ENCODE measurements at places on chromosomes 4 and X. TPM values are rescaled to one million over a fixed set of nuclear protein-coding genes. Genes with fewer than 3 reads are reported as not detected.

GRCh38 chrX:6053141-6053540 lies 175.5 kb downstream of the NLGN4X start:
- H3K4me1 ChIP-seq: no peaks in the 10 kb centered on the region
- H3K36me3 ChIP-seq: no peaks in the 10 kb centered on the region
- H3K27ac ChIP-seq: no peak overlapping the region
- no peaks in the 10 kb centered on the region for H3K27me3 ChIP-seq
- DNase-seq: no peak

DNA sequence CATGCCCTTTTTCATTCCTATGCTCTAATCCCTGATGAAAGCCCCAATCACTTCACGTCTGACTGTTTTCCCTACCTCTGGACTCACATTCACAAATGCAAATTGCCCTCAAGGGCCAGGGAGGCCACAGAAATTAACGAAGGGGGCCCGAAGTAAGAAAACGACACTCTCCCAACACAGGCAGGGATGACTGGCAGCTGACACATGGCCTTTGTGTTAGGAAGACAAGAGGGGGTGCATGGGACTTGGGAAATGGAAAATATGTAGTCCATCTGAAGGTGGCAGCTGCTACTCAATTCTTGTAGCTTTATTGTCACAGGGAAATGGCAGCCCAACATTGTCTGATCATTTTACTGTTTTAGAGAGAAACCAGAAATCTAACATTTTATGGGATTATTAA lies 12.3 kb upstream of the SPARCL1 start:
- no peaks in the 10 kb centered on the region for H3K36me3 ChIP-seq
- DNase-seq: no peak
- peak overlapping the region; percentile 88 for H3K27ac ChIP-seq
- no peak overlapping the region for H3K4me3 ChIP-seq
- H3K4me1 ChIP-seq: peaks cover 38% of the 10 kb centered on the region

Gene HMX1
- 0.28 TPM for total RNA-seq

GRCh38 chrX:68196939-68197791 lies 236.1 kb downstream of the OPHN1 start:
- no peak overlapping the region for H3K27ac ChIP-seq
- DNase-seq: no peak
- no peak overlapping the region for H3K4me3 ChIP-seq

- no peak for DNase-seq
- H3K4me3 ChIP-seq: no peak overlapping the region
- H3K27ac ChIP-seq: no peak overlapping the region
- H3K27me3 ChIP-seq: no peaks in the 10 kb centered on the region
These were observed 93.7 kb downstream of the RTL5 start for GRCh38 chrX:72038016-72038415.

DNA sequence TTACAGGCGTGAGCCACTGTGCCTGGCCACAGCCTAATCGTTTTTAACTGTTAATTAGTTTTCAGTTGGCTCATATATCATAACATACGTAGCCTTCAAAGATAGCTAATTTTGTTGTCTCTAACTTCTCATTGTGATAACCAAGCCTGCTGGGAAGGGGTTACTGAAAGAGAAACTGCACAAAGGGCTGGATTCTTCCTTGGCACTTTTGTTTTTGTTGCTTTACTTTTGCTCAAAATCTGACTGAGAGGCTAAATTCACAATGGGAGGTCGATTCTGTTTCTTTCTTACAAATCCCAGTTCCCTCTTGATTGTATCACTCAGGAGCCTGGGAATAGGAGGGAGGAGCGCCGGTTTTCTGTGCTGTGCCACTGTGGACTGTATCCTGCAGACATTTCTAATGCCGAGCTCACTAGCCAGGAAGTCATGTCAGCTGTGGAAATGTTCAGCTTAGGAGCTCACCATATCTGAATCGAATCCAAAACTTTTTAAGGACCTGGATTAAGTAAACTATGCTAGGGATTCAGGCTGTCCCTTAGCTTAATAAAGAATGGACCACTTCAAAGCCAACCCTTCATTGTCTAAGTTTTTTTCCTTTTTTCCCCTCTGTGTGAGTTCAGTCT lies 120.5 kb upstream of the FAT1 start:
- H3K36me3 ChIP-seq: no peaks in the 10 kb centered on the region
- DNase-seq: no peak
- H3K4me3 ChIP-seq: peak overlapping the region; percentile 61
- H3K27me3 ChIP-seq: no peaks in the 10 kb centered on the region
- peaks cover 11% of the 10 kb centered on the region for H3K4me1 ChIP-seq

Gene KLB
- total RNA-seq: not detected

DNA sequence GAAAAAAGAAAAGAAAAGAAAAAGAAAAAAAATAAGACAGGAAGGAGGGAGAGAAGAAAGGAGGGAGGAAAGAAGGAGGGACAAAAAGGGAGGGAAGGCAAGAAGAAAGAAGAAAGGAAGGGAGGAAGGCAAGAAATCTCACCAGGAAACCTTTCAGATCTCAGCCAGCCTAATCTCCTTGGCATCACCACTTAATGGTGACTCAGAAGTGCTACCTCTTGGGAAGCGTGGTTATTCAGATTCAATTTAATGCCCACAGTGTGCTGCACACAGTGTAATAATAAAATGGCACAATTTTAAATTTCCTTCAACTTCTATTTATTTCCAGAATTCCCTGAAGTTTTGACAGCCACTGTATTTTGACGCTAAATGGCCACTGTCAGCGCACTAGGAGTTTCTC lies 50.3 kb downstream of the DKK2 start:
- no peaks in the 10 kb centered on the region for H3K4me1 ChIP-seq
- no peak overlapping the region for H3K4me3 ChIP-seq
- H3K27me3 ChIP-seq: no peaks in the 10 kb centered on the region
- H3K27ac ChIP-seq: no peak overlapping the region
- DNase-seq: no peak

DNA sequence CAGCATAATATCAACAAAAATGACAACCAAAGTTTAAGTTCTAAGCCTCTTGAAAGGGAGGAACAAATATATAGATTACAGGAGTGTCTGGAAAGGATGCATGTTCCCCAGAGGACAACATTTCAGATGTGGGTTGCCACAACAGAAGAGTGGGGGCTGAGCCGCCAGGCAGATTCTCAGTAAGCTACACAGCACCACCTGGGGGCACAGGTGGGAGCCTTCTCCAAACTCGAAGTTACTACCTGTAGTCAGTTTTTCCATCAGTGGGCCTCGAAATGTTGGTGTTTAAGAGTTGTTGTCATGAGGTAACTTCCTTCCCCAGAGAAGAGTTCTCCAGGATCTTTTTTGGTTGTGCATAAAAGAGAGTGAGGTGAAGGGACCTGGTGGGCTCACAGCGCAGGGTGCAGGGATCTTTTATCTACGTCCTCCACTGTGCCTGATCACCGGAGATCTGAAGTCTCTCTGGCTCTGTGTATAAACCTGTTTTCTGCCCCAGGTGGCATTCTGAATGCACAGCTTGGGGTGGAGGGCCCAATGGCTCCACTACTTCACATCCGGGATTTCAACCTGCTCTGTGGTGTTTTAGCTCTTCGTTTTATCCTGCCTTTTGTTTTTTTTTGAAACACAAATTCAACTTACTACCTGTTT lies 58.4 kb upstream of the STS start:
- no peaks in the 10 kb centered on the region for H3K4me1 ChIP-seq
- H3K27me3 ChIP-seq: no peaks in the 10 kb centered on the region
- H3K27ac ChIP-seq: no peak overlapping the region
- no peak for DNase-seq
- H3K36me3 ChIP-seq: no peaks in the 10 kb centered on the region

- no peak overlapping the region for H3K27ac ChIP-seq
- peaks cover 20% of the 10 kb centered on the region for H3K4me1 ChIP-seq
- H3K4me3 ChIP-seq: no peak overlapping the region
- no peak for DNase-seq
- no peaks in the 10 kb centered on the region for H3K27me3 ChIP-seq
These were observed 71.8 kb downstream of the FAM193A start for GRCh38 chr4:2608291-2608690.

DNA sequence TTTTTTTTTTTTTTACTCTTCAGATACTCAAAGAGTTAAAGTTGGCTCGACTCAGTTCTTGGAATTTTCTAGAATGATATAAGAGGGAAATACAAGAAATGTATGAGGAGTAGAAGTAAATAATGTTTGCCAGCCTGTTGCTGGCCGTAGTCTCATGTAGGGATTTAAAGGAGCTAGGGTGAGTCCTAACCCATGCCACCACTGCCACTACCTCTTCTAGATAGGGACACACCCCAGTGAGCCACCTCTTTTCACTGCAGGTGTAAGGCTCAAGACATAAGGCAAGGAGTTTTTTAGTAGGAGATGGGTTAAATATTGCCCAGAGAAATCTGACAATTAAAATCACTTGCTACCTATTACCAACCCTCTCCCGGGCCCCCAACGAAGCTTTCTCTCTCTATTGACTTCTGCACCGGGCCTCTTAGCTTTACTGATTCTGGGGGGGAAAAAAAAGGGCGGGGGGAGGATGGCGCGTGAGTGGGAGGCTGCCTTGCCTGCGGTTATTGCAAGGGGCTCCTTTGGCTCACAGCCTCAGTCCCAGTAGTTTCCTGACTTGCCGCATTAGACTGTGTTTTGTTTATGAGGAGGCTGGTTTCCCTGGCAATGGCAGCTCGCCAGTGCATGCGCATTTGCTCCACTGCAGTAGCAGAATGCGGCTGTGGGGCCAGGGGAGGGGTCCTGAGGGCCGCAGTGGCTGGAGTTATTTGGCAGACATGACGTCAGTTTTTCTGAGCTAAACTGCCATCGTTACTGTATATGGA lies 3.0 kb downstream of the LINC00632 start:
- H3K27me3 ChIP-seq: no peaks in the 10 kb centered on the region
- peak; percentile 3 for DNase-seq
- H3K4me1 ChIP-seq: no peaks in the 10 kb centered on the region
- H3K36me3 ChIP-seq: no peaks in the 10 kb centered on the region
- no peak overlapping the region for H3K27ac ChIP-seq

GRCh38 chr4:7964890-7965662 lies 25.4 kb upstream of the AFAP1 start:
- H3K27me3 ChIP-seq: no peaks in the 10 kb centered on the region
- H3K27ac ChIP-seq: no peak overlapping the region
- no peaks in the 10 kb centered on the region for H3K36me3 ChIP-seq
- no peak for DNase-seq
- no peak overlapping the region for H3K4me3 ChIP-seq
- H3K4me1 ChIP-seq: peaks cover 43% of the 10 kb centered on the region

Gene TRIML2
- not detected for total RNA-seq

- DNase-seq: no peak
- no peaks in the 10 kb centered on the region for H3K36me3 ChIP-seq
- no peaks in the 10 kb centered on the region for H3K27me3 ChIP-seq
- H3K27ac ChIP-seq: no peak overlapping the region
- peaks cover 46% of the 10 kb centered on the region for H3K4me1 ChIP-seq
These were observed 115.6 kb downstream of the CAMK2D start for GRCh38 chr4:113645771-113646441.

GRCh38 chr4:127370604-127371003 lies 262.2 kb upstream of the INTU start:
- DNase-seq: no peak
- H3K27ac ChIP-seq: no peak overlapping the region
- H3K27me3 ChIP-seq: no peaks in the 10 kb centered on the region

DNA sequence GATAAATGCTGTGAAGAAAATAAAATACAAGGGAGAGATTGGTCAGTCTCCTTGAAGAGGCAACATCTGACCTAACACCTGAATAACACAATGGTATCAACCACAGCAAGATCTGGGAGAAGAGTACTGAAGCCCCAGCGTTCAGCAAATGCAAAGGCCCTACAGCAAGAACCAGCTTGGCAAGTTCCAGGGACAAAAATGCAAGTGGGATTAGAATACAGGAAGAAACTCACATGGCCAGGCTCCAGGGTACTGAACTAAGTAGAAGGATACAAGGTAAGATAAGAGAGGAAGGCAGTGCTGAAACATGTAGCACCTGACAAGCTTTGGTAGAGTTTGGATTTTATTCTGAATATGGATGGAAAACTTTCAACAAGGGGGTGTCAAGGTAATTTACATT lies 3.6 kb downstream of the SMIM14 start:
- no peaks in the 10 kb centered on the region for H3K36me3 ChIP-seq
- H3K4me1 ChIP-seq: peaks cover 26% of the 10 kb centered on the region
- no peaks in the 10 kb centered on the region for H3K27me3 ChIP-seq
- no peak overlapping the region for H3K4me3 ChIP-seq

DNA sequence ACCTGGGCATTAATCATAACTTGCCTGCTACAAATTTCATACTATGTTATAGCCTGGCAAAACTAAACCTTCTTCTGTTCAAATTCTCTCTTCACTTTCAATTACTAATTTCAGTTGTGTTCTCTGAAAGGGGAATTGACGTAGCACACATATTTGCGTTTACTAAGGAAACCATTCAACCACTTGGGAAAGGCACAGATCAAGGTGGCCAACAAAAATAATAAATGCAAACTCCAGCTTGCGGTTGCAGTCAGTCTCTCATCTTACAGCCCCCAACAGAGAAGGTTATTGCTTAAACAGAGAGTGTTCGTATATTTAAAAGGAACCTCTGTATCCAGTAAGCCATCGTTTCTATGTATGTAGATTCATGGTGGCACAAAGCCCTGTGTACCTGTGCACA lies 4.0 kb downstream of the SRPX start:
- peaks cover 7% of the 10 kb centered on the region for H3K4me1 ChIP-seq
- H3K27me3 ChIP-seq: no peaks in the 10 kb centered on the region
- DNase-seq: no peak
- no peak overlapping the region for H3K4me3 ChIP-seq
- H3K27ac ChIP-seq: no peak overlapping the region
- no peaks in the 10 kb centered on the region for H3K36me3 ChIP-seq

GRCh38 chr4:69523385-69524132 lies 27.9 kb upstream of the UGT2B4 start:
- H3K36me3 ChIP-seq: no peaks in the 10 kb centered on the region
- DNase-seq: no peak
- no peaks in the 10 kb centered on the region for H3K27me3 ChIP-seq
- no peak overlapping the region for H3K4me3 ChIP-seq
- H3K27ac ChIP-seq: no peak overlapping the region
- H3K4me1 ChIP-seq: no peaks in the 10 kb centered on the region

Gene PLK4
- 2.1 TPM for total RNA-seq

GRCh38 chr4:57053508-57053907 lies 56.7 kb downstream of the IGFBP7 start:
- no peaks in the 10 kb centered on the region for H3K27me3 ChIP-seq
- H3K36me3 ChIP-seq: no peaks in the 10 kb centered on the region
- H3K4me3 ChIP-seq: no peak overlapping the region
- peaks cover 98% of the 10 kb centered on the region for H3K4me1 ChIP-seq
- peak overlapping the region; percentile 64 for H3K27ac ChIP-seq

Gene F8A1
- total RNA-seq: 2.2 TPM

GRCh38 chrX:18855919-18856644 lies 127.8 kb downstream of the PHKA2 start:
- no peaks in the 10 kb centered on the region for H3K4me1 ChIP-seq
- no peaks in the 10 kb centered on the region for H3K27me3 ChIP-seq
- H3K27ac ChIP-seq: no peak overlapping the region
- H3K36me3 ChIP-seq: no peaks in the 10 kb centered on the region

DNA sequence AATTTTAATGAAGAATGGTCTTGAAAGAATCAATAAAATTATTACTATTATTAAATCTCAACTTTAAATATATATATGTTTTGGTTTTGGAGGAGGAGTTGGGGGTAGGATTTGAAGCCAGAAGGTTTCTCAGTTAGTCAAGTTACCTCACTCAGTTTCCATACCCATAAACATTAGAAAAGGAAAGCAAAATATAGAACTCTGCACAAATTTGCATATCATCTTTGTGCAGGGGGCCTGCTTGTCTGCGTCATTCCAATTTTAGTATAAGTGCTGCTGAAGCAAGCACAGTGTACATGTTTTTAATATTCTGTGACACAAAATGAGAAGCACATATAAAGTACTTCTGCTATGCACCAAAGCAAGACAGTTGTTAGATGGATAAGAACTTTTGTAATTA lies 47.5 kb upstream of the SCRG1 start:
- H3K4me1 ChIP-seq: peaks cover 19% of the 10 kb centered on the region
- H3K27ac ChIP-seq: no peak overlapping the region
- DNase-seq: no peak
- H3K4me3 ChIP-seq: no peak overlapping the region
- H3K36me3 ChIP-seq: peaks cover 6% of the 10 kb centered on the region
